ENCODE measurements at places on chromosomes 16 and 17. TPM values are rescaled to one million over a fixed set of nuclear protein-coding genes. Genes with fewer than 3 reads are reported as not detected.

The TGFB1I1 gene
- 20.3 TPM for total RNA-seq

The TBC1D3C gene
- total RNA-seq, result not detected

The LITAFD gene
- total RNA-seq, result not detected

The ABCA3 gene
- 18.0 TPM for total RNA-seq

The GRIN2A gene
- total RNA-seq, result not detected

The TEKT5 gene
- not detected for total RNA-seq

The ERN2 gene
- 0.14 TPM for total RNA-seq

The C1QTNF8 gene
- total RNA-seq, result not detected

The SOCS1 gene
- 2.8 TPM for total RNA-seq

The PNMT gene
- not detected for total RNA-seq

The GAS2L2 gene
- total RNA-seq, result not detected

The SOX8 gene
- 0.14 TPM for total RNA-seq

The VEZF1 gene
- 44.0 TPM for total RNA-seq

The PRSS33 gene
- total RNA-seq, result not detected

The NEUROD2 gene
- total RNA-seq, result not detected

The KRT24 gene
- total RNA-seq, result not detected

The TBC1D3D gene
- total RNA-seq, result not detected

The PRSS22 gene
- total RNA-seq, result not detected

The TMED6 gene
- total RNA-seq, result 4.1 TPM

The SPNS2 gene
- total RNA-seq, result 2.3 TPM

The FOXN1 gene
- not detected for total RNA-seq

The RPRML gene
- total RNA-seq, result not detected
